Fibroblast of the conjunctiva (primary cell): ENCODE measurements at places on chromosomes 6 and 20.

GRCh38 chr6:81511423-81511822, 241.1 kb downstream of the TENT5A start:
- no peak for DNase-seq

- DNase-seq: peak; percentile 90
Observed at GRCh38 chr6:27126815-27127537, 120.5 kb upstream of the PRSS16 start.

DNA sequence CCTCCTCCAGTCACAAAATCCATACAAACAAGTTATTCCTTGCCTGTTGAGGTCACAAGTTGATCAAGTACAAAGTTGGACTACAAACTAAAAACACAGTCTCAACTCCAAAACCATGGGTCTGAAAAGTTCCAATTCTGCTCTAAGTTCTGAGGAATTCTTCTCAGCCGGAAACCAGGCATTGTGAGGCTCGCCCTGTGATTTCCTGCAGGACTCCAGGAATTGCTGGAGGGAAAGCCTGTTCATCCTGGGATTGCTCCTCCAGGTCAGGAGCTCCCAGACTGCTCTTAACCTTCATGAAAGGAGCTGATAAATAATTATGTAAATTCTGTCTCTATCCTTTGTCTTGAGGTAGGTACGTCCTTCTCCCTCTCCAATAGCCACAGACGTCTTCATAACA, 8.5 kb downstream of the TRAM2 start:
- DNase-seq: no peak

GRCh38 chr6:100372326-100373091, 92.2 kb downstream of the SIM1 start:
- DNase-seq: no peak

DNA sequence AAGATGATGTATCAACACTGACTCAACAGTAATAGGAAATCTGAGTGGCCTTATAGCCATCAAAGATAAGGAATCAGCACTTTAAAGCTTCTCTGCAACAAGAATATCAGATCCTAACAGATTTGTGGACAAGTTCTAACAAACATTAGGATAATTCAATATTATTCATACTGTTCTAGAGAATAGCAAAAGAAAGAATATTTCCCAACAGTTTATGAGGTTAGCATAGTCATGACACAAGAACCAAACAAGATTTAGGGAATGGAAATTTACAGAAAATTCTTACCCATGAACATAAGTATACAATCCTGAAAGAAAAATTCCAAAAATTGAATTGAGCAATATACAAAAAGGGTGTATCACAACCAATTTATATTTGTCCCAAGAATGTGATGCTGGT, 64.3 kb upstream of the BTBD3 start:
- no peak for DNase-seq

DNA sequence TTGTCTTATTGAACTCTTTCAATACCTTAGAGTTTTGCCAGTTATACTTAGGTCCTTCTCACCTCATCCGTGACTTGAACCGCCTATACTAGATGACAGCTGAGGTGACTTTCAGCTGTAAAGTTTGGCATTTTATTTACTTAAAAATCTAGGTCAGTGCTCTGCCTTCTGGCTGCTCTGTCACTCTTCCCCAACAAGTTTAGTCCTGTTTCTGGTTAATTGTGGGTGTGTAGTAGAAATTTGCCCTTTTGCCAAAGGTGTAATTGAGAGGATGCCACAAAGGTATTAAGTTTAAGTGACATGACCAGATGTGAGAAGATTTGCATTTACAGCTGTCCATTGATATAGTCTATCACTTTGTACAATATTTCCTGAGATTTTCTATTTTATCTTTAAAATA, 106.2 kb downstream of the FARS2 start:
- no peak for DNase-seq

DNA sequence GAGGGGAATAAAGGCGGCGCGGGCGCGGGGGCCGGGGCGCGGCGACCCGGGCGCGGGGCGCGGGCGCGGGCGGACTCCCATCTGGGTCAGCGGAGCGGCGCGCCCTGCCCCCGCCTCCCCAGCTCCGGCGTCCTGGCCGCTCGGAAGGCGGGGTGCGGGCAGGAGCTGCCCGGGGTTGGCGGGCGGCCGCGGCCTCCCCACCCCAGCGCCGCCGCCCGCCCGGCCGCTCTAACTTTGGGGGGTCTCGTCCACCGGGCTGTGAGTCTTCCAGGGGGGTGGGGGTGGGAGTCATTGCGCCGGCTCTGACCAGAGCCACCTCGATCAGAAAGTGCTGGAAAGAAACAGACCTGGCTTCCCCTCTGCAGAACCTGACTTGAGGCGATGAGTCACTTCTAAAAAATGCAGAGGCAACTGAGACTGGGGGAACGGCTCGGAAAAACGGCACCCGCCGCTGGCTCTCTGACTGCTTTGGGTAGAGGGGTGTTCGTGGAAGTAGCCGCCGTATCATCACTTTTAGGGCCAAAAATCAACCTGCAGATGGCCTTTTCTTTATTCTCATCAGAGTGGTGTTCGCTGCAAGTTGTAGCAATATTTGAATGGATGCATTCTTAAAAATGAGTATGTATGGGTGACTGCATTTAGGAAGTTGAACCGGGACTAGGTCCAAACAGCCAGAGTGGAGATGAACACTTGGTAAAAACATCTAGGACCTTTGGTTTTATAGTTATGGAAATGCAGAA, 667 bp downstream of the CAP2 start:
- no peak for DNase-seq

GRCh38 chr20:46977909-46978588, 83.4 kb downstream of the EYA2 start:
- DNase-seq: no peak

DNA sequence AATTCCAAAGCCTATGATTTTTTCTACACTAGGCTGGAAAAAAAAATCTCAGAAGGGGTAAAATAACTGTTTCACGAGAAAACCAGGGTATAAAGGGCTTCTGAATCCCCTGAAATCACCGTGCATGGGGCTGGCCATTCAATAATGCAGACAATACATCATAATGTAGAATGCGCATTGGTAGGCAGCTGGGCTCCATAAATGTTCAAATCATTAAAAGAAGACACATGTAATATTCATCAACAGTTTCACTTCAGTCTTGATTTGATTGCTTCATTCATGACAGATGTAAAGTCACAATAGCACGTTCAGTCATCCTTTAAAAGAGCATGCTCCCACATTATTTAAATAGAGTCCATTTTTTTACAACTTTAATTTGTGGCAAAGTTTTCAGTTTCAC, 20.5 kb downstream of the PTCHD4 start:
- DNase-seq: no peak

GRCh38 chr20:4949833-4950178, 51.5 kb downstream of the SLC23A2 start:
- DNase-seq: peak; percentile 26

DNA sequence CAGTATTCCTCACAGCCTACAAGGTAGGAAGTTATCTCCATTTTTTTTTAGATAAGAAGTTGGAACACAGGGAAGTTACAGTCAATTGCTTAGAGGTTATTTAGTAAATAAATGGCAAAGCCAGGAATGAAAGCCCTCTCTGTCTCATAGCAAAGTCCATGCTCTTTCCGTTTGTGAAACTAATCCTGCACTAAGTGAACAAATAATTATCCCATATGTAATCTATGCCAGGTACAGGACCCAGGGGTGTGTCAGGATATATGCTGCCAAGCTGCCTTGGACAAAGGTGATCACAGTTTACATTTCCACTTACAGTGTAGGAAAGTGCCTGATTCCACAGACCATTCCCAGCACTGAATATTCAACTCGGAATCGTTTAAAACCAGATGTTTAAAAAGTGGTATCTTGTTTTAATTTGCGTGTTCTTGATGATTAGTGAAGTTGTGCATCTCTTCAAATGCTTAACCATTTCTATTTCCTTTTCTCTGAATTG, 13.6 kb upstream of the GMDS start:
- DNase-seq: no peak

DNA sequence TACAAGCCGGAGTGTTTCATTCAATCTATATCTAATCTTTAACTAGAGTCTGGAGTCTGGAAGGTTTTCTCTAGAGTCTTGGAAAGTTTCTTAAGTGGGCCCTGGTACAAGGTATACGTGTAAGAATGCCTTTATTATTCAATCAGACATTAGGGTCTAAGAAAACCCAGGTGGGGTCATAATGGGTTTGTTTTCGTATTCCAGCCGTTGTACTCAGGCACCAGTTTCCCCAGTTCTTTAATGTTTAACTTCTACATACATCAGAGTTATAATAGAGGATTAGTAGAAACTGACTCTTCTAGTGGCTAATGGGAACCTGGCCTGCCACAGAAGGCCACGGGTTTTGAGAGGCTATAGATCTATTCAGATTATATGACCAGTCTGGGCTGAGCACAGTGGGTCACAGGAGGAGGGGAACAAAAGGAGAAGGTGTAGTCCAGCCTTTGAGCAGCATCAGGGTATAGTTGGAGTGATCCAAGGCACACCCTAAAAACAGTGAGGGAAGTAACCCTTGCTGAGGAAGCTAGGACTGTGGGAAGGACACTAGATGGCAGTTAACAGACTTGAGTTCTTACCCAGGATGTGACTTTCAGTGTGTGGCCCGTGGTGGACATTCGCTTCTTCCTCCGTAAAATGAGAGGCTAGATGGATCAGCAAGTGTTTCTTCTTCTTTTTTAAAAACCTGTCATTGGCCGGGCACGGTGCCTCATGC, 15.5 kb downstream of the FAM83B start:
- no peak for DNase-seq

GRCh38 chr6:134512981-134513391, 195.1 kb upstream of the SGK1 start:
- no peak for DNase-seq

DNA sequence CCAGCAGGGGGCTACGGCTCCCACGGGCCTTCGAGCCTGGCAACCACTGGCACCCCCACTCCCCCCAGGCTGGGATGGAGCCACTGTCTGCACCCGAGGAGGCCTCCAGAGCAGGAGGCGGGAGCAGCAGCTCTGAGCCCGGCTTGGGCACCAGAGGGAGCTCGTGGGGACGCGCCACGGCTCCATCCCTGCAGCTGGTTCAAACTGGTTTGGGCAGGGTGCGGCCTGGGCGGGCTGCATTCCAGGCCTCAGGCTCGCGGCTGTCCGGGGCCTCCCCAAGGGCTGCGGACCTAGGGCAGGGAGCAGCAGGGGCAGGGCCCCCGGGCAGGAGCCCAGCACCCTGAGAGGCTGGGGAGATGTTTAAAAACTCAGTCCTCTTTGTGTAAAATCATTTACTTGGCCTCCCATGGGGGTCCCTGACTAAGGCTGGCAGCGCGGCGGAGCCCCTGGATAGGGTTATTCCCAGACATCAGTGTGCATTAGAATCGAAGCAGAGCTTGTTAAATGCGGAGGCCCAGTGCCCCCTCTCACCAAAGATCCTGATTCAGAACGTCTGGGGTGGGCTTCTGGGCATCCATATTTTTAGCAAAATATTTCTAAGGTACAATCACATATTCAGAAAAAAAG, 4.1 kb upstream of the BCAS4 start:
- peak; percentile 85 for DNase-seq

GRCh38 chr6:24274441-24275083, 83.3 kb downstream of the DCDC2 start:
- DNase-seq: no peak

DNA sequence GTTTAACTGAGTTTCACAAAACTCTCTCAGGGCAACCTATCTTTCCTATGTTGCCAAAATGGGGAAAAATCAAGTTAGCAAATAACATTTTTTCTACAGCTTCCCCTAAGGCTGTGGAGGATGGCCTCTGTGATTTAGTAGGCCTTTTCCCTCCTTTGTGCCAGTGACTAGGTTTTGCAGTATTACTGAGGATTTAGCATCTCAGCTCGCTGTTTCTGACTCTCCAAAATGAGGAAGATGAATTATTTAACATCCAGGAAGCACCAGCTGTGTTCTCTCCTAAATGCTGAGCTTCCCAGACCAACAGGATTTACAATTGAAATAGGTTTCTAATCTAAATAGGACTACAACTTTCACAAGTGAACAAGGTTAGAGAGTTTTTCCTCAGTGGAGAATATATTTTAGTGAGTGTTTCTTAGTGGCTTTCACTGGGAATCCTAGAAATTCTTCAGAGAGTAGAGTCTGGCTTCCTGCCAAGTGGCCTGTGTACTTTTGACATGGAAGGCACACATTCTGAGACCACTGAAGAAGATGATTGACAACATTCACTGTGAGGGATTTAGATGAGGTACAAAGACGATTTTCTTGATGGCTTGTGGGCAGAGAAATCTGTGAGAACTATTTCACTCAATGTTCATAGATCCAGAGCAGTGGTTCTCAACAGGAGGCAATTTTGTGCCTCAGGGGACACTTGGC, 62.4 kb downstream of the PTCHD4 start:
- no peak for DNase-seq

DNA sequence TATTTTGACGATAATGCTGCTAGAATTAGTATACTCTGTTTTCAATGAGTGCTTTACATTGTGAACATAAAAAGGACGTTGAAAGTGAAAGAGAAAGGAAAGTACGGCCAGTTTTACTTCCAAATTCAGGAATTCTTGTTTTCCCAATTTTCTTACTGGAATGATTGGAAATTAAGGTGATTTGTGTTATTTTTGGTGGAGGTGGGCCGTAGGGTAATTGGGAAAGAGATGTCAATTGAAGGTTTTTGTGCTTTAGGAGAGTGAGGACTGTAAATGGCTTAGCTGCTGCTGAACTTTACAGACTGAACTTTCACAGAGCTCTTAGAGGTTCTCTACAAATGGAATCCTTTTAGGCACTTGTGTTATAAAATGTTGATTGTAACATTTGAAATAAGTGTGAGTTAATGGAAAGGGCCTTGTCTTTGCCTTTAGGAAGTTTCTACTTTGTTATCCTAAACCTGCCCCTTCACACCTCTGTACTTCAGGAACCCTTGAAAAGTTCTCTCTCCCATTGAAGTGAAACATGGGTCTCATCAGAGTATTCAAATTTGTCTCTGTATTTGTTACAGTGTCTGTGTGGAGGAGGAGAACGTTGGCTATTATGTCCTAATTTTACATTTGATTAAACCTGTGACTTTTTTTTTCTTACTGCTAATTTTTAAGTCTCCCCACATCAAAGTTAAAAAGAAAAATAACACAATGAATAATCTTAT, 256.4 kb downstream of the ARID1B start:
- no peak for DNase-seq
